Activated B cell treated with CpG ODN at 0.5 μM for 24 hours (primary cell): ENCODE measurements at places on chromosomes 5 and 9. TPM values are rescaled to one million over a fixed set of nuclear protein-coding genes. Genes with fewer than 3 reads are reported as not detected.

MRPS2 gene
- 35.1 and 39.7 TPM in 2 replicates for total RNA-seq

ERCC8 gene
- total RNA-seq, result 10.7 and 11.2 TPM in 2 replicates

AGXT2 gene
- not detected in 2 replicates for total RNA-seq

RNF183 gene
- total RNA-seq, result not detected in 2 replicates

RFX3 gene
- total RNA-seq, result 34.6 and 39.1 TPM in 2 replicates

DOCK8 gene
- total RNA-seq, result 207 and 219 TPM in 2 replicates

SPINK13 gene
- total RNA-seq, result not detected in 2 replicates

ZNF462 gene
- total RNA-seq, result not detected in 2 replicates

PAEP gene
- not detected in 2 replicates for total RNA-seq

BAAT gene
- total RNA-seq, result not detected in 2 replicates

MARVELD2 gene
- 1.2 and 1.6 TPM in 2 replicates for total RNA-seq

GPR150 gene
- 0.60 and 1.1 TPM in 2 replicates for total RNA-seq

C7 gene
- total RNA-seq, result not detected in 2 replicates

PDLIM4 gene
- total RNA-seq, result not detected in 2 replicates

ADAMTSL1 gene
- total RNA-seq, result not detected in 2 replicates

PPP3R2 gene
- not detected in 2 replicates for total RNA-seq

SPATA31D4 gene
- not detected in 2 replicates for total RNA-seq

FRRS1L gene
- total RNA-seq, result not detected in 2 replicates

SHISAL2B gene
- total RNA-seq, result not detected in 2 replicates

GCNT4 gene
- total RNA-seq, result not detected in 2 replicates

STKLD1 gene
- 0.37 and 0.44 TPM in 2 replicates for total RNA-seq

PKD2L2 gene
- not detected in 2 replicates for total RNA-seq

OR13C8 gene
- total RNA-seq, result not detected in 2 replicates

SHC3 gene
- not detected in 2 replicates for total RNA-seq

CD14 gene
- total RNA-seq, result 0.54 and 1.2 TPM in 2 replicates

DRD1 gene
- total RNA-seq, result not detected in 2 replicates

EFNA5 gene
- total RNA-seq, result not detected in 2 replicates

FGD3 gene
- total RNA-seq, result 46.5 and 61.9 TPM in 2 replicates

LCN9 gene
- total RNA-seq, result not detected in 2 replicates

TESK1 gene
- total RNA-seq, result 48.7 and 51.9 TPM in 2 replicates

PCDHGB2 gene
- 2.2 and 2.6 TPM in 2 replicates for total RNA-seq
